ENCODE measurements at places on chromosomes 1 and 21.

GRCh38 chr1:43339584-43340232 is 2.1 kb downstream of the MPL start:
- no peak for DNase-seq

GRCh38 chr21:40186045-40186444 is 318.8 kb downstream of the PCP4 start:
- no peak for DNase-seq

- no peak for DNase-seq
Measured at GRCh38 chr1:85334962-85335361, 58.5 kb upstream of the BCL10 start.

GRCh38 chr21:20877976-20878375 is 120.2 kb upstream of the NCAM2 start:
- no peak for DNase-seq

- DNase-seq = no peak
Measured at GRCh38 chr1:41876576-41877445, 41.9 kb downstream of the HIVEP3 start.

All from hippocampal formation (tissue), 2 donors.